ENCODE measurements at places on chromosomes 16 and 17.

GRCh38 chr17:10149573-10150399 lies 48.6 kb downstream of the GAS7 start:
- no peak for DNase-seq

DNA sequence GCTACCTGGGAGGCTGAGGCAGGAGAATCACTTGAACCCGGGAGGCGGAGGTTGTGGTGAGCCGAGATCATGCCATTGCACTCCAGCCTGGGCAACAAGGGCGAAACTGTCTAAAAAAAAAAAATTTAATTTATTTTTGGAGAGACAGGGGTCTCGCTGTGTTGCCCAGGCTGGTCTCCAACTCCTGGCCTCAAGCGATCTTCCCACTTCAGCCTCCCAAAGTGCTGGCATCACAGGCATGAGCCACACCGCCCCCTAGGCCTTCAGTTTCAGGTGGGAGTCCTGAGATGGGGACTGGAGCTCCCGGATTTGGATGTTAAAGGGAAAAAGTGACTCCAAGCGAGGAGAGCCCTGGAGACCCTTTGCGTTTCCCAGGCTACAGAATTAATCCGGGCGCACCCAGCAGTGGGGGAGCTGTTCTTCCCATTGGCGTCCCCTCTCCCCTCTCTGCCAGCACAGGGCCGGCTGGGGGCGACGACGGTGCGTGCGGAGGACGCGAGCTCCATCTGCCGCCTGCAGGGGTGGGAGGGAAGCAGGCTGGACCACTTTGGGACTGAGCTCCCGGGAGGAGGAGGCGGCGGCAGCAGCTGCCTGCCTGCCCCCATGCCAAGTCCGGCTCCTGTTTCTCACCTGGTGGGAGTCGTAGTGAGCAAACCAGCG lies 49.3 kb upstream of the USP7 start:
- no peak for DNase-seq

- no peak for DNase-seq
Measured at GRCh38 chr16:89349947-89350633, 132.6 kb downstream of the ZNF778 start.

DNA sequence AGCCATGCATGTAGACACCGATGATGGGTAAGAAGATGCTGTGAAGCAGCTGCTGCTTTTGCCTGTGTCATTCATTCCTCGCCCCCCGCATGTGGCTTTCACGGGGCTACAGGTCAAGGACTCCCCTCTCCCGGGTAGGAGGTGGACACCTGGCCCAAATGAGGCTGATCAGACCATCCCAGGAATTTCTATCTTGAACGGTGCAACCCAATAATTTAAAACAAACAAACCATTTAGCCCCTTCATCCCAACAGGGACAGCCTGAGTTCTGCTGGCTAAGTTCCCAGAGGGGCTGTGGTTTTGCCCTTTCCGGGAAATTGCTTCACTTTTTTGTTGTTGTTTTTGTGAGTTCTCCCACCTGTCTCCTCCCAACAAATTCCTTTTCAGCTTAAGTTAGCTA lies 137.7 kb upstream of the CDH5 start:
- no peak for DNase-seq

GRCh38 chr17:27544350-27545131 lies 86.4 kb upstream of the LGALS9 start:
- peak; percentile 63 for DNase-seq

DNA sequence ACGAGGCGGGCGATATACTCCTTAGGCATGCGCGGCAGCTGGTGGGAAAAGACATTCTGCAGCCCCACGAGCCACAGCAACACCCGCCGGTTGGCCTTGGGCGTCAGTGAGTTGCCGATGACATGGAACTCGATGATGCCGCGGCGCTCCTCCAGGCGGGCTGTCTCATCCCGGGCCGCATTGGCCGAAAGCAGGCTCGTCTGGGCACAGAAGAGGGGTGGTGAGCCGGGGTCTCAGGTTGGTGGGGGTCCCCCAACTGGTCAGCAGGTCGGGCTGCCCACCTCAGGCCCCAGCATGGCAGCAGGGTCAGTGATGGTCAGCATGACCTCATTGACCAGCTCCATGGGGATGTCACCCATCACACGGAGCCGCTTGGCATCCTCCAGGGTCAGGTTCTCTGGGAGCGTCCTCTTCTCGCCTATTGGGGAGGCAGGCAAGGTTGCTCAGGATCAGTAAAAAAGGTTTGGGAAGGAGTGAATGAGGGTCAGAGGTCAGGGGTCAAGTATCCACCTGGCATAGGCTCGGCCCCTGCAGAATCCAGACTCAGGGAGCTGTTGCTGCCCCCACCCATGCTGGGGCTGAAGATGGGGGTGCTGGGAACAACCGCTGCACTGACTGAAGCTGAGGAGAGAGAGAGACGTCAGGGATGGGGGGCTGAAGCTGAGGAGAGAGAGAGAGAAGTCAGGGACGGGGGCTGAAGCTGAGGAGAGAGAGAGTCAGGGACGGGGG lies 3.6 kb downstream of the KAT2A start:
- DNase-seq, result no peak

- no peak for DNase-seq
Measured at GRCh38 chr16:50957056-50957455, 194.0 kb downstream of the SALL1 start.

DNA sequence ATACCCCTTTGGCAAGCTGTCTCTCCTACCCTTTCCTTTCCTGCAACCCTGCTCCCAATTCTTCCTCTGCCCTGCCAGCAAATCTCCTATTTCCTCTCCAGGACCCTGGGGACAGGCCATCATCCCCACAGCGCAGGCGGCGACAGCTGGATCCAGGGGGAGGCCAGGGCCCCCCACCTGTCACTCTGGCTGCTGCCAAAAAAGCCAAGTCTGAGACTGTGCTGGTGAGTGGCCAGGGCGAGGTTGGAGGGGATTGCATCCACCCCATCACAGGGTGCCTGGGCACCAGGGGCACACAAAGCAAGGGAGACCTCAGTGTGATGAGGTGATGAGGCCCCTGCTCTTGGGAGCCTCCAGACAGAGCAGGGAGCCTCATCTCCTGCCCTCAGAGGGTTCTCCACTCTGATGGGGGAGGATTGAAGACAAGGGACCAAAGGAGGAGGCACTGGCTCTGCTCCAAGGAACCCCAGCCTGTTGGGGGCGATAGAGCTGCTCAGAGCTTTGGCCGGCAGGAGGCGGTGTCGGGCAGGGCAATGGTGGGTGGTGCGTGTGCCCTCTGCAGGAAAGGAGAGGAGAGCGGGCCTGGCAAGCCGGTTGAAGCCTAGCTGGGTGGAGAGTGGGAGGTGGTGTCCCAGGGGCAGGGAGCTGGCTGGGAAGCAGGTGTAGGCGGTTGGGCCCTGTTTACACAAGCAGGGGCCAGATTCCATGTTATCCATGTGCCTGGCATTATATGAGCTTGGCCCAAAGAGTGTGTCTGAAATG lies 15.6 kb upstream of the PDK2 start:
- DNase-seq, result no peak

- no peak for DNase-seq
Measured at GRCh38 chr16:73890186-73891128, 406.2 kb upstream of the PSMD7 start.

DNA sequence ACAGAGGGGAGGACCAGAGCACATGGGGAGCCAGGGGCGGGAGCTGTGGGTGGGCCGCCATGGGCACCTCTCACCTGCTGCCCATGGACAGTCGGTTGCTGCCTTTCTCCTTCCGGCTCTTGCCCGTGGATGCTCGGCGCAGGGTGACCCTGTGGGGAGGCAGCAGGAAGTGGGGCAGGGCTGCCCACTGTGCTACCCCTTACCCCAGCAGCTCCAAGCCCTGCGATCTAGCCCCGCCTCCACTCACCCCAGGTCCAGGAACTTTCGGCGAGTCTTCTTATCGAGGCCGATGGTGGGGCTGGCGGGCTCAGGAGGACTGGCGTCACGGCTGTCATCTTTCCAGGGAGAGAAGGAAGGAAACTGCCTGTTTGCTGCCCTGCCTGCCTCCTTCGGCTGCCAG lies 14.2 kb downstream of the SAMD14 start:
- DNase-seq, result no peak

- no peak for DNase-seq
Measured at GRCh38 chr16:76824221-76824620, 366.8 kb upstream of the MON1B start.

- no peak for DNase-seq
Measured at GRCh38 chr17:68301438-68301959, 10.2 kb downstream of the ARSG start.

GRCh38 chr16:24208710-24209109 lies 47.4 kb upstream of the CACNG3 start:
- no peak for DNase-seq

- no peak for DNase-seq
Measured at GRCh38 chr17:1497831-1498230, 5.3 kb upstream of the MYO1C start.

DNA sequence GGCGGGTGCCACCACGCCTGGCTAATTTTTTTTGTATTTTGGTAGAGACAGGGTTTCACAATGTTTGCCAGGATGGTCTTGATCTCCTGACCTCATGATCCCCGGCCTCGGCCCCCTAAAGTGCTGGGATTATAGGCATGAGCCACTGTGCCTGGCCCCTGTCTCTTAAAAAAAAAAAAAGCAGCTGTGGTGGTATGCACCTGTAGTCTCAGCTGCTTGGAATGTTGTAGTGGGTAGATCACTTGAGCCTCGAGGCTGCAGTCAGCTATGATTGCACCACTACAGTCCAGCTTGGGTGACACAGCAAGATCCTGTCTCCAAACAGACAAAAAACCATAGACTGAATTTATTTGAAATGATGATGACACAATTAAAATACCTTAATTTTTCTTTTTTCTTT lies 24.3 kb downstream of the CDK12 start:
- DNase-seq, result no peak

GRCh38 chr17:59853168-59853918 lies 39.4 kb downstream of the TUBD1 start:
- no peak for DNase-seq

- no peak for DNase-seq
Measured at GRCh38 chr17:42255445-42255844, 20.7 kb downstream of the STAT5B start.

DNA sequence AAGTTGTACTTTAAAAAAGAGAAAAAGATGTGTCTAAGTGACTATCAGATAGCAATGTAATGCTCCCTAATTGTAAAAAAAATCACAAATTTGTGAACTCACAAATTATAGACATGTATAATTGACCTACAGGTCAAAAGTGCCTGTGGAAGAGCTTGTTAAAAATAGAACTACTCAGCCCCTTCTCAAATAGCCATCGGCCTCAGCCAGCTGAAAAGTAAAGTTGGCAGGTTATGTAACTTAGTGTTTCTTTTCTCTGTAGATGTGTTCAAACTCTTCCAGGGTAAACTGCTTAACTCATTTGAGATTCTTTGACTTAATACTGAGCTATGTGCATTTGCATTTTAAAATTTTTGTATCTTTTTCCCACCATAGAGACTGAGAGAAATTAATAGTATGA lies 13.3 kb downstream of the AKTIP start:
- no peak for DNase-seq

- no peak for DNase-seq
Measured at GRCh38 chr16:16797239-16797638, 418.3 kb downstream of the NPIPA7 start.

GRCh38 chr17:2593821-2594721 lies 617 bp downstream of the PAFAH1B1 start:
- peak; percentile 66 for DNase-seq

GRCh38 chr16:89691986-89692569 lies 5.6 kb downstream of the CDK10 start:
- no peak for DNase-seq

GRCh38 chr16:2096853-2097595 lies 38.7 kb downstream of the PKD1 start:
- DNase-seq, result no peak

DNA sequence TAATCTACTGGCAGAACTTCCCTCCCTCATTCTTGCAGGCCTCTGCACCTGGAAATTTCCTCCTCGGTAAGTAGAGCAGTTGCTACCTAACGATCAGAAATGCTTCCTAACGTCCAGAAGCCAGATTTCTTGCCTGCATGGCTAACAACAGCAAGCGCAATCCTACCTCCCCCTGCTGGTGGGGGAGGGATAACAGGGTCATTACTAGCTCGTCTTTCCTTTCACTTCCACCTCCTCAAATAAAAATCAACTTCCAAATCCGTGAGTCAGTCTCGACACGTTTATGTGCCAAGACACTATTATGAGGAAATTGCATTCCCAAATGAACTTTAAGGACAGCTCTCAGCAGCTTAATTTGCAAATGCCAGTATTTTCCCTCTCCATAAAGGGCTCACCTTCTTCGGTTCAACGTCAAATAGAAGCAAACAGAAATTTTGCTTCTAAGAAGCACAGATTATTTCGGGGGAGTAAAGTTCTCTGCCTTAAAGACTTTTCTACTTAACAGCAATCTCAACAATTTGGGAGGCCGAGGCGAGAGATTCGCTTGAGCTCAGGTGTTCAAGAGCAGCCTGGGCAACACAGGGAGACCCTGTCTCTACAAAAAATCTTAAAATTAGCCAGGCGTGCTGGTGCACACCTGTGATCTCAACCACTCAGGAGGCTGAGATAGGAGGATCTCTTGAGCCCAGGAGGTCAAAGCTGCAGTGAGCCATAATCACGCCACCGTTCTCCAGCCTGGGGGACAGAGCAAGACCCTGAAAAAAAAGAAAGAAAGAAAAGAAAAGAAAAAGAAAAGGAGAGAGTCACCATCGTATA lies 188.6 kb upstream of the PSMD7 start:
- peak; percentile 1 for DNase-seq

GRCh38 chr16:74019612-74020011 lies 277.0 kb upstream of the PSMD7 start:
- DNase-seq, result no peak

DNA sequence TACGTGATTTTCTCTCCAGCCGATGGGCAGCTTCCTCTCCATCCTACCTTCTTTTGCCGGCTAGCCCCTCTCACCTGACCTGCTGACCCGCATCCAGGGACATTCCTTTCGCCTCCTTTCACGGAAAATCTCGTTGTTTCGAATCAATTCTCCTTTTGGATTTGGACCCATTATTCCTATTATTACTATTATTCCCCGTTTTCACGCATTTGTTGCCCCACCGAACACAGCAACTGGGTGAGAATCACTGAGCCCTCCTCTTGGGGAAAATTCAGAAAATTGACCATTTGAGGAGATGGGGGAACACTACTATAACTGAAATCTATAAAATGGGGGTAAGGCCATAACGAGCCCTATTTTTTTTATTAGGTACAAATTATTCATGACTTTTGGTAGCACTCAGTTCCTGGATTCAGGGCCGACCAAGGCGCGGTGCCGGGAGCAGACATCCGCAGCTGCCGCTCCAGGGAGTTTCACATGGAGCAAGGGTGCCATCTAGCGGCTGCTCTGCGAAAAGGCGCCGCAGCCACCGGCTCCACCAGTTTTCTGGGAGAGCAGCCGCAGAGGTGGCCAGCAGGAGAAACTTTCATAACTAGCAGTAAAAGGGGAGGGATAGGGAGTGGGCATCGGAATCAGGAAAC lies 3.3 kb upstream of the HOXB8 start:
- peak; percentile 71 for DNase-seq

DNA sequence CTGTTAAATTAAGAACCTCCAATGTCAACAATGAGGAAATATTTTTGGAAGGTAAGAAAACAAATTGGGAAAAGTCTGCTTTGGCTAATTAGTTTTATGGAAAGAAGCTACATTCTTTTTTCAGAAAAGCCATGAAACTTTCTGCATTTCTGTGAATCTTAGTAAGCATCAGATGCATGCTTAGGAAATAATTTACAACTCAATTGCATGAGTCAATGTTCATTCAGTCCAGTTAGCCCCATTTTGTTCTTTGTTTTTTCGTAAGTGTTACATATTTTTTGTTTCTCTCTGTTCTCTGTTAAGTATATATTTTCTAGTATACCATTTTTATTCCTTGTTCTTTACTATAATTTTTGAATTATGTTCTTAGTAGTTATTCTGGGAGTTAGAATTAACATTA lies 195.2 kb upstream of the KIF2B start:
- DNase-seq, result no peak

Measured in stimulated activated CD4-positive, alpha-beta T cell treated with anti-CD3 and anti-CD28 coated beads, TNF-alpha, amount 100 ng/mL, for 48 hours (primary cell).